ENCODE measurements at places on chromosomes 16 and 17.

GRCh38 chr16:61934601-61935000 lies 101.6 kb downstream of the CDH8 start:
- no peak for DNase-seq

- no peak for DNase-seq
Measured at GRCh38 chr16:22162656-22163009, 327 bp downstream of the SDR42E2 start.

GRCh38 chr17:4247971-4248388 lies 15.8 kb downstream of the ANKFY1 start:
- DNase-seq: no peak

DNA sequence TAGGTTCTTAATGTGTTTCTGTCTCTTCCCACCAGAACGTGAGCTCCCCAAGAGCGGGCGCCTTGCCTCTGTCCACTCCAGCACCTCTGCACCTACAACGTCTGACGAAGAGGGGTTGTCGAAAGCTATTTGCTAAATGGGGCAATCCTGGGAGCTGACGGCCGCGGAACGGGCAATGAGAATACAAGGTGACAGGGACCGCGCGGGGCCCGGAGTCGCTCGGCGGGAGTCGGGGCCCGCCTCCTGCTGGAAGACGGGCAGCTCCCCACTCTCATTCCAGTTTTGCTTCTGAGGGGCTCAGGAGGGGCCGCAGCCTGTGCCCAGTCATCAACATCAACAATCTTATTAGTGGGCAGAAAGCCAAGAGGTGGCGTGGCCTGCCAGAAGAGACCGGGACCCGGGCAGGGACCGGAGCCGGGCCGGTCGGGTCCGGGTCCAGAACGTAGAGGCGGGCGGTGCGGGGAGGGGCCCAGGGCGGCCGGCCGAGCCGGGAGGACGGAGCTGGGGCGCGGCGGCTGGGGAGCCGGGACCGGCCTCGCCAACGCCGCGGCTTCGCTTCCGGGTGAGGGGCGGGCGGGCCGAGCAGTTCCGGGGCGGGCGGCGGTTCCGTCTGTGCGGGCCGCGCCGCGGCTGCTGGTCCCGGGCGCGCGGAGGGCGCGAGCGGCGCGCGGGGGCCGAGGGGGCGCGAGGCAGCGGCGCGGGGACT lies at the start of gene MOSMO:
Gene MOSMO, plus strand, starts transcription at position 603 of the 706 bp plus-strand sequence. CDS start 191 bp downstream, outside the sequence.
- DNase-seq: peak; percentile 38

DNA sequence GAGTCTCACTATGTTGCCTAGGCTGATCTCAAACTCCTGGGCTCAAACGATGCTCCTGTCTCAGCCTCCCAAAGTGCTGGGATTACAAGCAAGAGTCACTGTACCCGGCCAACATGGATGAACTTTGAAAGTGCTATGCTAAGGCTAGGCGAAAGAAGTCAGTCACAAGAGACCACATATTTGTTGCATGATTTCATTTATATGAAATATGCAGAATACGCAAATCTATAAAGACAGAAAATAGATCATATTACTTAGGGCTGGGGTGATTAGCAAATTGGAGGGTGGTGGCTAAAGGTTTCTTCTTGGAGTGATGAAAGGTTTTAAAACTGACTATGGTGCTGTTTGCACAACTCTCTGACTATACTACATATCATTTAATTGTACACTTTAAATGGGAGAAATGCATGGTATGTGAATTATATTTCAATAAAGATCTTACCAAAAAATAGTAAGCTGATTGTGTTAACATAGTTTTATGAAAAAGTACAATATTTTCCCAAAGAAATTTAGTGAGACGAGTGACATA lies 1.2 kb upstream of the FLYWCH1 start:
- DNase-seq: no peak

DNA sequence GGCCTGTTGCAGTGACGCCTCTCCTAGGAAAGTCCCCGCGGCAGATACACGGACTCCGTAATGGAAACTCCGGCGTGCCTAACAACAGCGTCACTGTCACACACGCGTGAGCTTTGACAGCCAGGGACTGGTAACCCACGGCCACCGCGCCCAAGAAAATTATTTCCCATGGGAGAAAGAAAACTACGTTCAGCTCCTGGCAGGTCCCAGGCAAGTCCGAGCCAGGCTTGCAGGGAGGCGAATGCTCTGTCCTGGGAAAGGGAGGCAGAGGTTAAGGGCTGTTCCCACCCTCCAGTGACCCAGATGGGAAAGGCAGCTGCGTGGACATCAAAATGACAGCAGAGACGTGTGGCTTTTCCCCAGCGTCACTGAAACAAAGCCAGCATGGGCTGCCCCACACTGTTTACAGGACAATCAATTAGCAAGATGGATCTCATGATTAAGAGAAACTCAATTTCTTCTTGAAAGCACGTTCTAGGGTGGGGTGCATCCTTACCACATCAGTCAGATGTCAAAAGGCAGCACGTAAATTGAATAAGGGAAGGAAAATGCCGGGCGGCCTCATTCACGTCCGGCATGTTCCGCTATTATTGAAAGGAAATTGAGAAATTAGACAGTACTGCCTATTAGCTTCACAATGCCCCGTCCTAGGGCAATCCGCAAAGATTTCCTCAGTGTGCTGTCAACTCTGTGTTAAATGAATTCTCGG lies 82.5 kb downstream of the NXN start:
- DNase-seq: no peak

DNA sequence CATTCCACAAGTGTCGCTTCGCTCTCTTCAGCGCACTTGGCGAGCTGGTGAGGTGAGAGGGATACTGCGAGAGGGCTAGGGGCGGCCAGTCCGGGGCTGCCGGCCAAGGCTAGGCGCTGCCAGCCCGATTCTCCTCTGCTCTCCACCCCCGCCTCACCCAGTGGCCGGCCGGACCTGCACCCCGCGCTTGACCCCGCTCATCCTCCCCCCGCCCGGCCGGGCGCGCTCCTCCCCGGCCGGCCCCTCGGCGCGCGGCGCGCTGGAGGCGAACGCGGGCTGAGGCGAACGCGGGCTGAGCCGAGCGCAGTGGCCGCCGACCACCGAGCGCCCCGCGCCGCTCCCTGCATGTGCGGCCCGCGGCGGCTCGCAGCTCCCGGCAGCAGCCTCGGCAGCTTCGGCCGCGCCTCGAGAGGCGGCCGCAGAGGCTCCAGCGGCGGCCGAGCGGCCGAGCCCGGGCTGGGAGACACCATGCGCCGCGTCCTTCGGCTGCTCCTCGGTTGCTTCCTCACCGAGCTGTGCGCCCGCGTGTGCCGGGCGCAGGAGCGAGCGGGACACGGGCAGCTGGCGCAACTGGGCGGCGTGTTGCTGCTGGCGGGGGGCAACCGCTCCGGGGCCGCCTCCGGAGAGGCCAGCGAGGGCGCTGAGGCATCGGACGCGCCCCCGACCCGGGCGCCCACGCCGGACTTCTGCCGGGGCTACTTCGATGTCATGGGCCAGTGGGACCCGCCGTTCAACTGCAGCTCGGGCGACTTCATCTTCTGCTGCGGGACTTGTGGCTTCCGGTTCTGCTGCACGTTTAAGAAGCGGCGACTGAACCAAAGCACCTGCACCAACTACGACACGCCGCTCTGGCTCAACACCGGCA lies at the start of gene SHISA9:
Gene SHISA9, plus strand, starts transcription at position 2 of the 865 bp plus-strand sequence.
- DNase-seq: no peak

- no peak for DNase-seq
Measured at GRCh38 chr16:30805056-30805369, 18.0 kb upstream of the ZNF629 start.

- DNase-seq: no peak
Measured at GRCh38 chr17:68595986-68596385, 5.2 kb downstream of the FAM20A start.

- peak; percentile 19 for DNase-seq
Measured at GRCh38 chr17:66548158-66548557, 245.7 kb downstream of the PRKCA start.

DNA sequence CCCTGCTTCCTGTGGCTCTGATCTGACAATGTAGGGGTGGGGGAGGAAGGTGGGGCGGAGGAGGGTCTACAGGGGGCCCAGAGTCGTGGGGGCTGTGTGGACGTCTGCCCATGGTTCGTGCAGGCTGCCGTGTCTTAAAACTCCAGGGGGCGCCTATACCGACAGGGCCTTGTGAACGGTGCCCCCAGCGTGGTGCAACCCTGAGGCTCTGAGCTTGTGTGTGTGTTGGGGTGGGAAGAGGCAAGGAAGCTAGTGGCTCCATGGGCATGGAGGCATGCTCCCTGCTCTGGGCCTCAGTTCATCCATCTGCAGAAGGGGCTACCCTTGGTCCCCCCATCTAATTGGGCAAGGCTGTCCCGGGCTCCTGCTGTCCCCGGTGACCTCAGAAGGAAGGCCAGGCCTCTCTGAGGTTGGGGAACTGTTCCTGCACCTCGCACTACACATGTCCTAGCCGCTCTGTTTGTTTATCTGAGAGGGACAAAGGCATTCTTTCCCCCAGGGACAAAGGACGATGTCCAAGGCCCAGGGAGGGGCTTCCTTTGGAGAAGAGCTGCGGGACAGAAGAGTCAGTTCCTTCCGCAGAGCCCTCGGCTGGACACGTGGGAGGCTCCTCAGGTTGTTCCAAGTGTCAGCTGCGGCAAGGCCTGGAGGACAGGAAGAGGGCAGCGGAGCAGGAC lies 13.5 kb downstream of the CA4 start:
- DNase-seq: no peak

GRCh38 chr17:34126965-34127364 lies 128.1 kb upstream of the CCL2 start:
- DNase-seq: no peak

GRCh38 chr17:59830007-59830630 lies 62.6 kb downstream of the TUBD1 start:
- no peak for DNase-seq

DNA sequence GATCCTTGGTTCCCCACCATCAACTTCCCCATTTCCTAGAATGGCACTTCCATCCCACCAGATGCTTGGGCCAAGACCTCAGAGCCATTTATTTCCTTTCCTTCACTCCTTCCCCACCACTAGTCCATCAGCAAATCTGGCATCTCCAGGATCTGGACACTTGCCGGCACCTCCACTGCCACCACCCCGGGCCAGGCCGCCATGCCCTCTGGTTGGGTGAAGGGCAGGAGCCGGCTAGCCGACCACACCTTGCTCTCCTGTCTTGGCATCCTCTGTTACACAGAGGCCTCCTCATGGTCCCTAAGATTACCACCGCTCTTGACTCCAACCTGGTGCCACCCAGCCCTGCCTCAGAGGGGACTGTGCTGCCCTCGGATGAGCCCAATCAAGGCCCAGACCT lies 104.5 kb downstream of the RMI2 start:
- DNase-seq: no peak

- DNase-seq: no peak
Measured at GRCh38 chr16:72142476-72142875, 29.5 kb downstream of the PMFBP1 start.

DNA sequence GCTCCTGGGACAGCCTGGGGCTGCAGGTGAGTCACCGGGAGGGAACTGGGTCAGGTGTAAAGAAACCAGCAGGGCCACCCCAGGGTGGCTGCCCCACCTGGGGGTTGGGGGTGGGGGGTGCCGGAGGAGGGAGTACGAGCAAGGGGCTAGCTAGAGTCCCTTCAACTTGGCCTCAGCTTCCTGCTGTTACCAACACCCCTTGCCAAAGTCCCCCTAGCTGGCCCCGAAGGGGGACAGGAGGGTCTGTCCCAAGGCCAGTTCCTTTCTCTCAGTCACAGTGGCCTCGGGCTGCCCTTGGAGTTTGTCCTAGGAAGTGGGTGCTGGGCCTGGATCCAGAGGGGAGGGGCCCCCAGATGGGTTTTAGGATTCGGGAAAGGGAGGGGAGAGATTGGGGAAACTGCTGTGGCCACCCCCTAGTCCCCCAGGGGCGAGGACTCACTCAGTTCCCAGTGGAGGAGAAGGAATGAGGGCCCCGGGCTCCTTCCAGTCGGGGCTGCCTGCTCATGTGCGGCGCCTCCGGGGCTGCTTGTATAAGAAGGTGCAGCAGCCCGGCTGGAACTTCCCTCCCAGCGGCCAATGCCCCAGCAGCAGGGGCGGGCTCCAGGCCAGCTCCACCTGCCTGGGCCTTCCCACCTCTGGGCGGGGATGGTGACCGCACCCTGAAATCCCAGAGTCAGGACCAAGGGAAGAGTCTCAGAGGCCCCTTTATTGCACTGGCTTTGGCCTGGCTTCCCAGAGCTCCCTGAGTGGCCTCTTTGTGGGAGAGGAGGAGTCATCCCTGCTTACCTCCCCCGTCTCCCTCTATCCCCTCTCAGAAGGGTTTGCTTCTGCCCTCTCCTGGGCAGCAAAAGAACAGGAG lies 7.3 kb downstream of the ARHGAP27 start:
- DNase-seq: no peak

GRCh38 chr17:72305472-72305871 lies 184.7 kb downstream of the SOX9 start:
- DNase-seq: no peak

GRCh38 chr16:79954921-79955705 lies 354.6 kb upstream of the MAF start:
- DNase-seq: no peak

- no peak for DNase-seq
Measured at GRCh38 chr16:4093495-4094126, 22.6 kb downstream of the ADCY9 start.

GRCh38 chr16:56614549-56614991 lies 6.2 kb downstream of the MT2A start:
- DNase-seq: no peak

DNA sequence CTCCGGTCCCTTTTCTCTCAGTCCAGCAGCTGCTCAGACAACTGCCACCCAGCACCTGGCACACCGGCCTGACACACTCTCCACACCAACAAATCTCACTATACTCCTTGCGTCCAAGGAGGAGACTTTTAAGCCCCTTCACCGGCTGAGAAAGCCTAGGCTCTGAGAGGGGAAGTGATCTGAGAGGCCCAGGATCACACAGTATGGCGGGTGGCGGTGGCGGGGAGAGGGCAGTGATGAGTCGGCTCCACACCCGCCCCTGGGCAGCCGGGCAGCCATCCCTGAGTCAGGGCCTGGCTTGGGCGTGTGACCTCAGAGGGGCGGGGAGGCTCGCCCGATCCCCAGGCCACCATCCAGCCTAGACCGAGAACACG lies 569 bp downstream of the FLII start:
- DNase-seq: peak; percentile 26

Data from stimulated activated CD8-positive, alpha-beta memory T cell treated with anti-CD3 and anti-CD28 coated beads, Interleukin-4, amount 100 ng/mL, for 1 hour (primary cell).